ENCODE measurements at places on chromosomes 4 and X.

GRCh38 chrX:905848-906566 lies 275.4 kb downstream of the SHOX start:
- no peak for DNase-seq

GRCh38 chr4:148770377-148770776 lies 328.2 kb upstream of the NR3C2 start:
- DNase-seq: no peak

DNA sequence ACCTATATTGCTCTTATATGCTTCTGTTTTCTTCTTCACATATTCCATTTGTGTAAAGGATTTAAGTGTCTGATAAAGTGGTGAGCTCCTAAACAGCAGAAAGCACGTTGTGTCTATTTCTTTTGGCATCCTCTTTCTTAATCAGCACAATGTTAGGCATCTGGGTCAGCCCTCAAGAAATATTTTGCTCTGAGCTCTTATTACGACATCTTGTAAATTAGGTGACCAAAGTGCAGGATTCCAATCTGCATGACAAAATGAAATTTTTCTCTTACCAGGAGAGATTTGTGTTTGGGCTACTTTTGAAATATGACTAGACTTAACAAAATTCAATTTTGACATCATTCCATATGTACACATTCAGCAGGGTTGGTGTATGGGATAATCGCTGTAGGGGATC lies 210.0 kb upstream of the IGFBP7 start:
- DNase-seq: no peak

GRCh38 chr4:163611784-163612445 lies 117.4 kb downstream of the TMA16 start:
- DNase-seq: no peak

Data from epithelial cell of esophagus (primary cell).